ENCODE measurements at places on chromosomes 13 and 19. TPM values are rescaled to one million over a fixed set of nuclear protein-coding genes. Genes with fewer than 3 reads are reported as not detected.

The LILRA5 gene
- 1.6 TPM for total RNA-seq

The NKPD1 gene
- not detected for total RNA-seq

The TMPRSS9 gene
- total RNA-seq: not detected

- no peak for DNase-seq
Measured at GRCh38 chr13:98342953-98343352, 165.9 kb upstream of the RNF113B start.

DNA sequence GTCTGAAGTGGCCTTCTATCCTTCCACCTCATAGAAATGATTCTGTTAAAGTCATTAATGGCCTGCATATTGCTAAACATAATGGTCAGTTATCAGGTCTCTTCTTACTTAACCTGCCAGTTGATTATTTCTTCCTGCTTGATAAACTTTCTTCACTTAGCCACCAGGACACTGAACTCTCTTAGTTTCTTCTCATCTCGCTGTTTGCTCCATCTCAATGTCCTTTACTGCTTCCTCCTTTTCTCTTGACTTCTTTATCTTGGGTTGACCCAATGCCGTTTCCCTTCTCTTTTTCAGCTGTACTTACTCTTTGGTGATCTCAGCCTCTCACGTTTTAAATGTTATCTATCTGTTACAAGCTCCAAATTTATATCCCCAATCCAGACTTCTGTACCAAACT, 17.1 kb upstream of the CLC start:
- DNase-seq: no peak

The ZNRF4 gene
- not detected for total RNA-seq

DNA sequence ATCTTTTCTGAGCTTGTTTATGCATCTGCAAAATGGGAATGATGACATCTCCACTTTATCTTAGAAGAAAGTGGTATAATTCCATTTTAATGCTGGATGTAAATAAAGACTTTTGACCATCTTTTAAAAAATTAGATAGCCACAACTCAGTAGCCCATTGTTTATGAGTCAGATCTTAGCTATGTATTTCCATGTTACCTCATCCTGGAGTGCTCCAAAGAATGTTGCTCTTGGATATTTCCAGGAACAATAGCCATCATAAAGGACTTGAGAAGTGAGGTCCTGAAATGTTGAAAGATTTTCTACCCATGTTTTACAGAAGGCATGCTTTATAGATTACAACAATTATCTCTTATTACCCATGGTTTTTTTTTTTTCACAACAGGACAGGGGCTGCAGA, 229.3 kb upstream of the EDNRB start:
- DNase-seq: no peak

- DNase-seq: no peak
Measured at GRCh38 chr13:45167611-45168554, 33.0 kb downstream of the KCTD4 start.

DNA sequence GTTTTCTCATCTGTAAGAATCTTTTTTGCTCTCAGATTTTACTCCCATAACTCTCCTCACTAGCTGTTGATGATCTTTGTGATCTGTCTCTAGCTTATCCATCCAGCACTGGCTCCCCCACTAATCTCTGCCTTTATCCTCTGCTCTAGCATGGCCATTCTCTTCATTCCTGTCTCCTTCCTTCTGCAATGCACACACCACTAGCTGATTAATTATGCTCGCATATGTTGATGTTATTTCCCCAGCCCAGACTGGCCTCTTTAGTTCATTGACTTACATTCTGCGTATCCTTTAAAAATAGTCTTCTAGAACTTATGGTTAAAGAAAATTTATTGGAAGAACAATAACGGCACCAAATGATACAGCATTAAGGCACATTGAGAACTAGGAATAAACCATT, 52.5 kb downstream of the DGKH start:
- no peak for DNase-seq

The C5AR1 gene
- 8.6 TPM for total RNA-seq

DNA sequence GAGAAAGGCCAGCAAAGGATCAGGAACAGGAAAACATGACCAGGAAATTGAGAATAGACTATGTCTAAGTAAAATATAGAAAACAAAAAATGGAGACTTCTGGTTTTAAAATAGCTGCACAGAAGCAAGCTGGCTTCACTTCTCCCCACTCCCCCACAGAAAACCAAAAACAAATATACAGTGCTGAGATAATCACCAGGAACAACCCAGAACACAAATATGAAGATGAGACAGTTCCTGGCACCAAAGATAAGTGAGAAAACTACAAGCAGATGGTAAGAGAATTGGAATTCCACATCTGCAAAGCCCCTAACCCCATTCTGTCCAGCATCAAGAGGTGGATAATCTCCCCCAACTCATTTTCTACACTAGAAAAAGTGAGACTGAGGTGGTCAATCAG, 397.7 kb downstream of the SUCLA2 start:
- DNase-seq: no peak

GRCh38 chr19:34232566-34233481, 21.5 kb upstream of the GARRE1 start:
- DNase-seq: no peak

The POU4F1 gene
- total RNA-seq: not detected

The KIRREL2 gene
- not detected for total RNA-seq

The PLIN5 gene
- 7.9 TPM for total RNA-seq

DNA sequence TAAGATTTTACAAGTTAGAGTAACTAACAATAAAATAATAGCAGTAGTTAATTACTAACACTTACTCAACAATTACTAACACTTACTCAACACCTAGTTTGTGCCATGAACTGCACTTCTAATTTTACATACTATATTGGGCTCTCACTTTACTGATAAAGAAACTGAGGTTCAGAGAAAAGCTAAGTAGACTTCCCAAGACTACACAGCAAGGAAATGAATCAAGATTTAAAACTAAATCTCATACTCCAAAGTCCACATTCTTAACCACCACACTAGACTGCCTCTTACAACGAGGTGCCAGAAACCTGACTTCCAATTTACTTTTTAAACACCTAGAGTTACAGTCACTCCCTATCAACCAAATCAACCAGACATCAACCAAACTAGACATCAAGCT, 25.1 kb downstream of the RBM26 start:
- no peak for DNase-seq

The ZNF221 gene
- 5.8 TPM for total RNA-seq

The FOXA3 gene
- not detected for total RNA-seq

The LYPD5 gene
- 12.0 TPM for total RNA-seq

GRCh38 chr13:102401265-102401664, 583 bp downstream of the FGF14 start:
- no peak for DNase-seq

The SPTBN4 gene
- 5.8 TPM for total RNA-seq

- no peak for DNase-seq
Measured at GRCh38 chr13:29171244-29171643, 351.1 kb downstream of the MTUS2 start.

- DNase-seq: no peak
Measured at GRCh38 chr13:26946684-26947343, 186.2 kb upstream of the GPR12 start.

GRCh38 chr19:56946159-56946558, 105.6 kb upstream of the PEG3 start:
- DNase-seq: no peak

DNA sequence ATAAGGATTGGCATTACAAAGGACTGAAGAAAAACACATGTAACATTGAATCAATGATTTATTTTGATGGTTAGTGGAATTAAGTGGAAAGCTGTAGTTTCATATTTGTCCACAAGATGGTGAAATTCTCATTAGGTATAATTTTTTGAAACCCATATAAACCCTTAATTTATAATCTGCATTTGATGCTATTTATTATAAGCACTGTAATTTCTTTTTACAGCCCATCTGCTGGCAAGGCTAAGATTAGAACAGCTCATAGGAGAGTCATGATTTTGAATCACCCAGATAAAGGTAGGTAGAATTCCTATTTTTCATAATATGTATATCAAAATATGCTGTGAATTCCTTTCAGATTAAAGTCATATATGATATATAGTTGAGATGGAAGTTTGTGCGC, 62.2 kb downstream of the DNAJC15 start:
- no peak for DNase-seq

The IRGC gene
- total RNA-seq: not detected

DNA sequence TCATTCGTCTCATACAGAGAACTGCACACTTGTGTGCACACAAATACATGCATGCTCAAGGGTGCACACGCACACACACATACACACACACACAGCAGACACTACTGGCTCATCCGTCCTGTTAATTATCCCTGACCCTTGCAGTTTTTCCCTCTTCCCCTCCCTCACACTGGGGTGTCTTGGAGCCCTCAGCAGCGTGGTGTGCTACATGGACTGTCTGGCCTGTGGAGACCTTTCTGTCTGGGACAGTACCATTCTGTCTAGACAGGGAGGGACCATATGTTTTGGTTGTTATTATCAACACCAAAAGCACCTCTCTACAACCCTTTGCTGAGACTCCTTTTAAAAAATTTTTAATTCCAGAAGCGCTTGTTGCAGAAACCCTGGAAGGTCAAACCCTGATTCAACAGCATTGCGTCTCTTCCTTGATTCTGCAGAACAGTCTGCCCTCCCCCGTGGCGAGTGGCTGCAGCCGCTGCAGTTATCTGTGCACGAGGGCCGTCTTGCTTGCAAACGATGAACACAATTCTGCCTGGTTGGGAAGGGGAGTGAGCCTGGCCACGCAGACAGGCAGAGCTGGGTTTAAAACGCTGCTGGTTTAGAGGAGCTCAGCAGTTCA, 374.0 kb downstream of the IRS2 start:
- no peak for DNase-seq

The TPTE2 gene
- not detected for total RNA-seq

DNA sequence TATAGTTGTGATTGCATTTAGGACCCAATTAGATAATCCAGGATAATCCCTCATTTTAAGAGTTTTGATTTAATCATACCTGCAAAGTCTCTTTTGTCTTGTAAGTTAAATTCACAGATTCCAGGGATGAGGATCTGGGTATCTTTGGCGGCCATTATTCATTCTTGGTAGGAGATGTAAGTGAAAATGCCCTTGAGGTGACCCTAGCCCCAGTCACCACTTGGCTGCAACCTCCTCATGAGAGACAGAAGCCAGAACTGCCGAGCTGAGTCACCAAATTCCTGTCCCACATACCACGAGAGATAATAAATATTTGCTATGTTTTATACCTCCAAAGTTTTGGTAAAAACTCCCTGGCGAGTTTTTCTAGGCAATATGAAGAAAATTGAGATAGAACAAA, 389.4 kb downstream of the RFC3 start:
- no peak for DNase-seq

The ZNF534 gene
- 0.63 TPM for total RNA-seq

DNA sequence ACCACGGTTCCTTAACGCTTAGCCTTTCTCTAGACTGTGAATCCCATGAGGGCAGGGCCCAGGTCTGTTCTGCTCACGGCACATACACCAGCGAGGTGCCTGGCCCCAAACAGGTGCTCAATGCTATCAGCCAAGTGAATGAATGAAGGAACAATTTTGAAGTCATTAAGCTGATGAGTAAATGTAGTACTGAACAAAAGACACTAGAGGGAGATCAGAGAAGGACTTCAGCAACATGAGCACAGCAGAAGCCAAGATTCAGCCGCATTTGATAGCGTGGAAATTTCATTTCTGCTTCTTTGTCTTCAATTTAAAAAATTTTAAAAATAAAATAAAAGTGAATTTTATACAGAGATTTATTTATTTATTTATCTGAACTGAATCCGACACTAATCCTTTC, 20.1 kb upstream of the MYO16 start:
- DNase-seq: no peak

The RNF17 gene
- not detected for total RNA-seq

The MAB21L1 gene
- total RNA-seq: 2.1 TPM

The ZNF490 gene
- total RNA-seq: 6.7 TPM

- no peak for DNase-seq
Measured at GRCh38 chr19:1133471-1133929, 29.7 kb downstream of the GPX4 start.

The ABHD8 gene
- 20.8 TPM for total RNA-seq

GRCh38 chr13:95553581-95554385, 1.3 kb downstream of the CLDN10 start:
- no peak for DNase-seq

The ZNF112 gene
- 4.9 TPM for total RNA-seq

The FBN3 gene
- not detected for total RNA-seq

DNA sequence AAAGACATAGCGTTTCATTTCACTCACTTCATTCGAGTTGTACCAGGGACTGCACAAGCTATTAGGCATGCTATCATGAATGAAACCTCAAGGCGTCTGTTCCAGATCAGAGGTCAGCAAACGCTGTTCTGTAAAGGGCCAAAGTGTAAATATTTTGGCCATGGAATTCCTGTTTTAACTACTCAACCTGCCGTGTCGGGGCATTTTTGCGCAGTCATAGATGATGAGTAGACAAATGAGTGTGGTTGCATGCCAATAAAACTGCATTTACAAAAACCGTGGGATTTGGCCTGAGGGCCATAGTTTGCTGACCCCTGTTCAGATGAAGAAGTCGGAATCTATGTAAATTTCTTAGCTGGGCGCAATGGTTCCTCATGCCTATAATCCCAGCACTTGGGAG, 6.5 kb downstream of the INSR start:
- no peak for DNase-seq

DNA sequence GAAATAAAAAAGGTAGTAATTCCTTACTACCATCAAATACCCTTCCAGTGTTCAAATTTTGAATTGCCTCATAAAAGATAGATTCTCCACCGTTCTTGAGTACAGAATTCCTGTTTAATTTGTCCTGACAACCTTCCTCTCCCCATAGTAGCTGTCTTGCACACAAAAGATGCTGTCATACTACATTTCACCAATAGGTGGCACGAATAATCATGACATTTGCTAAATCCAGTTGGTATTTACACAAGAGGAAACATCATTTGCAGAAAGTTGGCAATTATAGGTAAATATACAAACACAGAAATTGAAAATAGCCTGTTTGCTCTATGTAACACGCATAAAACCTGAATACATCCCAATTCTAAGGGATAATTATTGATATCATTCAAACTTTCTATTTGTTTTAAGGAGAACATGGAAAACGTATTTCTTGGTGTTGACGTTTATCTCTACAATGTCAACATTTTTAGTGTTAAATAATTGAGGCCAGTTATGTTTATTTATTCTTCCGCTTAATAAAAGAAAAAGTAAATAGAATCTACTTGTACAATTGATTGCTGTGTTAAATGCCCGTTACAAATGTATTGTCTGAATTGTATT, 58.3 kb upstream of the CLDN10 start:
- no peak for DNase-seq

The SOX21 gene
- total RNA-seq: not detected

- DNase-seq: no peak
Measured at GRCh38 chr13:41386211-41386610, 71.1 kb upstream of the RGCC start.

The MAST3 gene
- 7.4 TPM for total RNA-seq

DNA sequence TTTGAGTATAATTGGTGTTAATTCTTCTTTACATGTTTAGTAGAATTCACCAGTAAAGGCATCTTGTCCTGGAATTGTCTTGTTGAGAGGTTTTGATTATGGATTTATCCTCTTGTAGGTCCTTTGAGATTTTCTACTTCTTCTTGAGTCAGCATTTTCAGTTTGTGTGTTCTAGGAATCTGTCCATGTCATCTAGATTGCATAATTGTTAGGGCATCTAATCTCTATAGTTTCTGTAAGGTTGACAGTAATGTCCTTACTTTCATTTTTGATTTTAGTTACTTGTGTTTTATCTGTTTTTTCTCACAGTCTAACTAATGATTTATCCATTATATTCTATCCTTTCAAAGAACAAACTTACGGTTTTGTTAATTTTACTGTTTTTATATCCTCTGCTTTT, 492.0 kb downstream of the FGF9 start:
- DNase-seq: no peak

The TEX29 gene
- total RNA-seq: 0.99 TPM

GRCh38 chr13:75904012-75904411, 267.9 kb downstream of the LMO7 start:
- no peak for DNase-seq

- DNase-seq: no peak
Measured at GRCh38 chr19:1774989-1775772, 21.9 kb downstream of the ONECUT3 start.
